ENCODE measurements at places on chromosomes 13 and 19.
A peak's percentile ranks its signal among the peaks of the same experiment; 100 is the strongest.

- no peak for DNase-seq
Observed at GRCh38 chr19:44576843-44577565, 36.4 kb upstream of the IGSF23 start.

- no peak for DNase-seq
Observed at GRCh38 chr19:2274931-2275535, 6.9 kb downstream of the PEAK3 start.

DNA sequence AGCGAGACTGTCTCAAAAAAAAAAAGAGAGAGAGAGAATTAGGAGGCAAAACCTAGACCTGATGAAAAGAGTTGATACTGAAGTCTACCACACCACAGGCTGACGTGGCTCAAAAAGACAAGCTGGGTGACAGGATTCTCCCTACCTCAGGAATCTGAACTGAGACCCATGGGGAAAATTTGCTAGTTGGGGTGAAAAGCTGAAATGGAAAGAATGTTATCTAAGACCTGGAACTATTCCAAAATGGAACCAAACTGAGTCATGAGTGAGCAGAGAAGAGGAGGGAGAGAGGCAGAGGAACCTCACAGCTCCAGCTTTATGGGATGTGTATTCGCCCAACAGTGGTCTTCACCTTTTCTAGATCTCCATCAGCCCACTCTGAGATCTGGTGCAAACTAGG lies 11.7 kb downstream of the SMG9 start:
- DNase-seq: no peak

DNA sequence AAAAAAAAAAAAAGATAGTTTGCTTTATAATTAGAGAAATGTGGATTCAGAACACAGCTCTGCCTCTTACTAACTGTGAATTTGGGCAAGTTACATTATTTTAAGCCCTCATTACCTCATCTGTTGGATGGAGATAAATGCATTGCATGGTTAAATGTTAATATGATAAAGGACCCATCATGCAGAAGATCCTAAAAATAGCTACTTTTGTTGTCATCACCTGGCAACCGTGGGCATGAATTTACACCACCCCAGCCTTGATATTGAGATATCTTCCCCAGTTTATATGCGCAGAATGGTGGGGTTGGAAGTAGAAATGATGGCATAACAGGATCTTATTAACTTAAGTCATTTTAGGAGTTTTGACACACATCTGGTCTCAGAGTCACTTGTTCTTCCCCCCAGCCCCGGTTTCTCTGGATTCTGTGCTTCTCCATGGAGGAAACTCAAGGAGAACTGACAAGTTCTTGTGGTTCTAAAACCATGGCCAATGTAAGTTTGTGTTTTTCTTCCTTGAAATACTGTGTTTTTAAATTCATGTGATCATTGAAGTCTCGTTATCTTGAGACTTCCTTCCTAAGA lies 8.9 kb downstream of the ZNF546 start:
- DNase-seq: no peak

- no peak for DNase-seq
Observed at GRCh38 chr13:71685072-71685471, 181.9 kb downstream of the DACH1 start.

DNA sequence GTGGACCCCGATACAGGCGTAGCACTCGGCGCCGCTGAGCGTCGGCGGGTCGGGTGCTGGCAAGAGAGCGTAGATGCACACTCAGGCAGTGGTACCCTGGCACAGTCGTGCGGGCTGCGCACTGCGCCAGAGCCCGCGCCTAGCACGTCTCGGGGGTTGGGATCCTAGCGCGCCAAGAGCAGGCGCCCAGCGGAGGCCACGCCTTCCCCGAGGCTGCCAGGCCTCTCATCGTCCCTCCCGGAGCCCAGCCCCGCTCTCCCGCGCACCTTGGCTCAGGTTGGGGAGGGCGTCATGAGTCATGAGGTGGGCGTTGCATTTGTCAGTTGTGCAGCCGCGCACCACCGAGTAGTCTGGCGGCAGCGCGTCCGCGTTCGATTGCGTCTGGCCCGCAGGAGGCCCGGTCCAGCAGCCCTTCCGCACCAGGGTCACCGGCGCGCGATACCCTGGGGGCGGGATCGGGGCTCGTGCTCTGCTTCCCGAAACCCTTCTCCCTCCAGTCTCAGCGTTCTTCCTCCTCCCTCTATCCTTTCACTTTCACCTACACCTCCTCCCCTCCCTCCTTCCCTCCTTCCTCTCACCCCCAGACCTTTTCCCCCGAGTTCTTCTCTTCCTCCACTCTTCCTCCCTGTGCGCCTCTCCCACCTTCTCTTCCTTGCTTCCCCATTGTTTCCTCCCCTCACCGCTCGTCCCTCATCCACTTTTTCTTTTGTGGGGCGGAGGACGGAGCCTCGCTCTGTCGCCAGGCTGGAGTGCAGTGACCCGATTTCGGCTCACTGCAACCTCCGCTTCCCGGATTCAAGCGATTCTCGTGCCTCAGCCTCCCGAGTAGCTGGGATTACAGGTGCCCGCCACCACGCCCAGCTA lies 3.5 kb downstream of the LYPD5 start:
- DNase-seq: peak; percentile 35

DNA sequence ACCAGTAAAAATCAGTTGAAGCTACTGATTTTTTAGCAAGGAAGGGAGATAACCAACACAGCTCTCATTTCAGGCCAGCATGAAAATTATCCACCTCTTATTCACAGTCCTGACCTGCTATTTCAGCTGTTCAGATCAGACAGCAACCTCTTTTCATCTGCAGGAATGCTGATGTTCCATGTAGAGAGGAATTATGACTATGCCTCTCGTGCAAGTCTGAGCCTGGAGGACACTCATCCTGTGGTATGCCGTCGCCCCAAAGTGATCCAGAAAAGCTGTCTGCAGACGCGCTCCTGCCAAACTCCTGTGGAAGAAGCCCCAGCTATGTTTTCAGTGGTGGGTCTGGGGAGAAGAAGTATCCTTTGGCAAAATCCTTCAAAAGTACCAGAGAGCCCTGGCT lies 563.5 kb upstream of the SLITRK1 start:
- no peak for DNase-seq

DNA sequence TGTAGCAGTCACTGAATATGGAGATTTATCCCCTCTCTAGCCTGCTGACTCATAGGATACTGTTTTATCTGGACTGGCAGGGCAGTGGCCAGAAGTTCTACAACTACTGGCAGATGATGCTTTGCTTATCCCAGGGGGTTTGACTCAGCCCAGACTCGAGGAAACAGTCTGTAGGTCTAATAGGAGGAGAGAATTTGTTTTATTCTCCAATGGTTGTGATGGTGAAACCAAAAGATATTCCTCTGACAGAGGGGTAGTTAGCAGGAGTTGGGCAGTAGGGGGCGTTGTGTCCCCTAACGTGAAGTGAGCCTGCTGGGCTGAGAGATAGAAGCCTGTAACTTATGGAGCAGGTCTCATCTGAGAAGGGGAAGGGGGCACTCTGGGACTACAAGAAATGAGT lies 74.9 kb downstream of the WTIP start:
- no peak for DNase-seq

DNA sequence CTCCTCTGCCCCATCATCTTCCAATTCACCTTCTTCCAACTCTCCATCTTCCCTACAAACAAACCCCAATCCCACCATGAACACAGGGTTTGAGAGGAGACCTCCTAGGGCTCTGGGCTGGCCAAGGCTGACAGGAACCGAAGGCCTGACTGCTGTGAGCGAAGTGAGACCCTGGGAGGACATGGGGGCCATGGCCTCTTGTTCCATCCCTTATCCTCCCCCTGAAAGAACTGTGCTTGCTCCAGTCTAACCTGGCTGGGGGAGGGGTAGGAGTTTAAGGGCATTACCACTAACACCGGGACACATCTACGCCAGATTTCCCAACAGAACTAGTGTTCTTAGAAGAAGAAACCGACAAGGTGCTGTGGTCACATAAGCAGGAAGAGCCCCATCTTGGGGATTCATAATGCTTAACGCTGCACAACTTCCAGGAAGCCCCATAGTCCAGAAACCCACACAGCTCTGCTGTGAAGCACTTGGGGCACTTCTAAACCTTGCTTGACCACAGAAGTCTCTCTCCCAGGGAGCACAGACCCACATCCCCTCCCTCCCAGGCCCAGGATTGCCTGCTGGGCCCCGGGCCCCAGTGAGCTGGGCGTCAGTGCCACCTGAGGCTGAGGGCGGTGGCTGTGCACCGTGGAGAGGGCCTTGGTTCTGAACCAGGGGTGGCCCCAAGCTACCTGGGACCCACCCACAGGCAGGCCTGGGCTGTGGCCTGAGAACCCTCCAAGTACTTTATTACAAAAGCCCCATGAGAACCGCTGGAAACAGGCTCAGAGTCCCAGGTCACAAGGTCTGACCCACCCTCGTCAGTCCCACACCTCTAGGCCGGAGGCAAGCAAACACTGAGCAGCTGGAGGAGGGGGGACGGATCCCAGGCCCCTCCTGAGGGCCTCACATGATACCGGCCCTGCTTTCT lies 18.8 kb downstream of the ZC3H4 start:
- no peak for DNase-seq

GRCh38 chr13:109846185-109846584 lies 59.8 kb upstream of the IRS2 start:
- no peak for DNase-seq

GRCh38 chr13:99821741-99822140 lies 149.8 kb downstream of the ZIC5 start:
- no peak for DNase-seq

DNA sequence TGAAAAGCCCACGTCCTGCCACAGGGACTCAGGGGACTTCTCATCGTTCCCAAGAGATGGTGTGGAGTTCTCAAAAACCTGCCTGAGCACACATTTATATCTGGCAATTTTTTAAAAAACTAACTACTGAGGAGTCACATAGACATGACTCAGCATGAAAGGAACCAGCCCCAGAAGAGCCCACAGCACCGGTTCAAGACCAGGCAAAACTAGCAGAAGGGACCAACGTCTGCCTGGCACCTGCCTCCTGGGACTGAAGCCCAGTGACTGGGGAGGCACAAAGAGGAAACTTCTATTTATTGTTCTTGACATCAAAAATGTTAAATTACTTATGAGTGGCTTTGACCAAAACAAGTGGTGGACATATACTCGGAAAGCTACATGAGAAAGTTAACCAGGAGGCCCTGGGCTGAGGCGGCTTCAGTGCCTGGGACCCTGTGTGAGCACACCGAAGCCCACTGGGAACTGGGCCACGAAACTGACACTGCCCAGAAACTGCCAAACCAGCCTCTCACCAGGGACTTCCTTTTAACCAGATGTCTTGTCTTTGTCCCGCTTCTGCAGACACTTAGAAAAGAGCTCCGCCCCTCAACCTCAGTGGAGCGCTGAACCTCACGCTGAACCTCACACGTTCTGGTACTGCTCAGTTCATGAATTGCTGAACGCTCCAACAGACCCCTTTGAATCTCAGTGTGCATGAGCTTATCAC lies 25.7 kb downstream of the C13orf46 start:
- no peak for DNase-seq

DNA sequence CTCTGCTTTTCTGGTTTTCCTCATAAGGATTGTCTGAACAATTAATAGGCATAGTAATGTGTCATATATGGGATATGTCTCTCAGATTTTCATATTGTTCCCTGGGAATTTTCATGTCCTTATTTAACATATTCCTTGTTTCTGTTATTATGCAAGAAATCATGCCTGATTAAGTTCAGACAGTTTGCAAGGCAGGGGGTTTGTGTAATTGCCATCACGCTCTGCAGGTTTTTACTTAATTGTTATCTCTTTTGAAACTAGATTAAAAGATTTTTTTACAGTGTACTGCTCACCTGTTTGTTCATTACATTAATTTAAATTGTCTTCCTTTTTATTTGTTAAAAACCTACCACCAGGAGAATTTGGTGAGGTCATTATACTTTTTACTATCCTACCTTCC lies 1253.2 kb upstream of the PRR20A start:
- DNase-seq: no peak

DNA sequence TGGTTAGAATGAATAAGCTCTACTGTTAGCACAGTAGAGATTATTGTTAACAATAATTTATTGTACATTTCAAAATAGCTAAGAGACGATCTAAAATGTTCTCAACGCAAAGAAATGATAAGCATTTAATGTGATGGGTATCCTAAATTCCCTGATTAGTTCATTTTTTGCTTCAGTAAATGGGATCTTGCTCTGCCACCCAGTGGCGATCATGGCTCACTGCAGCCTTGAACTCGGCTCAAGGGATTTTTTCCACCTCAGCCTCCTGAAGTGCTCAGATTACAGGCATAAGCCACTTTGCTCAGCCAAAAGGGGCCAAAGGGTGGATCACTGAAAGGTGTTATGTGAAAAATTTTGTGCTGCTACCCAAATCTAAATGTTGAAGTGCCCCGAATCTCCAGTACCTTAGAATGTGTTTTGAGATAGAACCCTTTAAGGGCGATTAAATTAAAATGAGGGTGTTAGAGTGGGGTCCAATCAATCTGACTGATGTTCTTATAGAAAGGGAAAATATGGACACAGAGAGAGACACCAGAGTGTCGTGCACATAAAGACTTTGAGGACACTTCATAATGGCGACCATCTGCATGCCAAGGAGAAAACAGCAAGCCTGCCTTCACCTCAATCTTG lies 31.5 kb upstream of the ZNF766 start:
- peak; percentile 30 for DNase-seq

GRCh38 chr13:41720839-41721561 lies 239.9 kb downstream of the VWA8 start:
- DNase-seq: no peak

GRCh38 chr13:46531953-46532352 lies 21.0 kb upstream of the LRCH1 start:
- no peak for DNase-seq

- no peak for DNase-seq
Observed at GRCh38 chr19:16516923-16517610, 20.9 kb downstream of the C19orf44 start.

DNA sequence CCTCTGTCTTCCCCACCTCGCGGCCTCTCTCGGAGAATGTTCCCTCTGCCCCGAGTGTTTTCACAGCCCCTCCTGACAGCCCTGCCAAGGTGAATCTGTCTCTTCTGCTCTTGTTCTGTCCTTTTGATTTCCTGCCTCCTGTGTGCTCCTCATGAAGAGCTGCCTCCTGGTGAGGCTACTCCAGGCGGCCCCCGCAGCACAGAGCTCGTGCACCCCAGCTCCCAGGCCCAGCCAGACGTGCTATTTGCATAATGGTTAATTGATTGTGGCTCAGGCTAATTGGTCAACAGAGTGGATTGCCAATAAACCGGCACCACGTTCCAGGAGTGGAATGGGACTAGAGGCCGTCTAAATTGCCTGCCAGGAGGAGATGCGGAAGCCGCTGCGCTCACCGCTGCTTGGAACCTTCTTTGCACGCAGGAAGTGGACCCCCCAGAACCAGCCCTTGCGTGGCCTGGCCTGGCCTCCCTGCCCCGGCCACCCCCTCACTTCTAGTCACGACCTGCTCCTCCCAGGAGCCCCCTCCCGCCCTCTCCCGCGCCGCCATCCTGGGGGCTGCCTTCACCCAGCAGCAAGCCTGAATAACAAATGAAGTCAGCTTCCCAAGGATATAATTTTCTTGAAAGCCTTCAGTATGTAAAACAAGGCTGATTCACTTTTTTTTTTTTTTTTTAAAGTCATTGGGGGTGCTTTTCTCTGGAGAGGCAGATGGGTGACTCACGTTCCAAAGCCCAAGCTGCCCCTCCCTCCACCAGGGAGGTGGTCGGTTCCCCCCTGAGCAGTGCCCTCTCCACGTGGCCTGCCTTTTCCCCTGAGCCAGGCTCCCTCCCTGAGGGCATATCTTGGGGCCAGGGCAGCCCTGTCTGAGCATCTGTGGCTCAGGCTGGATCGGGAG lies 144.0 kb downstream of the KDM4B start:
- no peak for DNase-seq

- no peak for DNase-seq
Observed at GRCh38 chr13:93455861-93456260, 229.3 kb downstream of the GPC6 start.

- DNase-seq: no peak
Observed at GRCh38 chr13:97134364-97135095, 87.6 kb upstream of the MBNL2 start.

All from T-helper 2 cell (primary cell).